SHP77 treated with DMSO at 0.1 percent for 48 hours (cell line): ENCODE measurements at places on chromosomes 4 and X.

DNA sequence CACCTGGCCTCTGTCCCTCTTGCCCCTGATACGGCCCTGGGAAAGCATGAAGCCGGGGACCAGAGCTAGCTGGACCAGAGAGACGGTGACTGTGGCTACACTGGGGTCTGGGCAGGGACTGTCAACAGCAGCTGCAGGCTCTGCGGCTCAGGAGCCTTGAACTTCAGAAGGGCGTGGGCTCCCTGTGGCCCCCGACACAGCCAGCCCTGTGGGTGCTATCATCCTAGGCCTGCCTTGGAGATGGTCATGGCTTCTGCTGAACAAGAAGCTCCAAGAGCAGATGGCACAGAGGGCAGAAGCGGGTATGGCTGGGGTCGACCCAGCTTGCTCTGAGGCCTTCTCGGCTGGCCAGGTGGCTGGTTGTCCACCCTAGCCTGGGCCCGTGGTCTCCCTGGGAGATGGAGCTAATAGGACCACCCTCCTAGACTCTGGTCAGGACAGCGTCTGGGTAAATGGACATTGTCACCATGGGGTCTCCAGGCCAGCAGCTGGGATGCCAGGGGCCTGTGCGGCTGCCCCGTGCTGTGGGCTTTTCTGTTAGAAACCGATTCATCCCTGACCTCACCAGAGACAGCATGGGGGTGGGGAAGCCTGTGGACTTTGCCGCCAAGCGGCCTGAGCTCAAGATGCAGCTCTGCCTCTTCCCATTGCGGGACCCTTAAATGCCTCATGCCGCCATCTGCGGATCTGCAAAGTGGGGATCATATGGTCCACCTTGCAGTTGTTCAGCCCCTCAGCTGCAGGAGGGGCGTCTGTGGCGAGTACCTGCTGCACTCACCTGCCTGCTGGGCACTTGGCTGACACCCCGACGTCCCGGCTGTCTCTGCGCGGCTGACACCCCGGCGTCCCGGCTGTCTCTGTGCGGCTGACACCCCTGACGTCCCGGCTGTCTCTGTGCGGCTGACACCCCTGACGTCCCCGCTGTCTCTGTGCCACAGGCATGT, 21.1 kb downstream of the CPZ start:
- DNase-seq, result no peak

DNA sequence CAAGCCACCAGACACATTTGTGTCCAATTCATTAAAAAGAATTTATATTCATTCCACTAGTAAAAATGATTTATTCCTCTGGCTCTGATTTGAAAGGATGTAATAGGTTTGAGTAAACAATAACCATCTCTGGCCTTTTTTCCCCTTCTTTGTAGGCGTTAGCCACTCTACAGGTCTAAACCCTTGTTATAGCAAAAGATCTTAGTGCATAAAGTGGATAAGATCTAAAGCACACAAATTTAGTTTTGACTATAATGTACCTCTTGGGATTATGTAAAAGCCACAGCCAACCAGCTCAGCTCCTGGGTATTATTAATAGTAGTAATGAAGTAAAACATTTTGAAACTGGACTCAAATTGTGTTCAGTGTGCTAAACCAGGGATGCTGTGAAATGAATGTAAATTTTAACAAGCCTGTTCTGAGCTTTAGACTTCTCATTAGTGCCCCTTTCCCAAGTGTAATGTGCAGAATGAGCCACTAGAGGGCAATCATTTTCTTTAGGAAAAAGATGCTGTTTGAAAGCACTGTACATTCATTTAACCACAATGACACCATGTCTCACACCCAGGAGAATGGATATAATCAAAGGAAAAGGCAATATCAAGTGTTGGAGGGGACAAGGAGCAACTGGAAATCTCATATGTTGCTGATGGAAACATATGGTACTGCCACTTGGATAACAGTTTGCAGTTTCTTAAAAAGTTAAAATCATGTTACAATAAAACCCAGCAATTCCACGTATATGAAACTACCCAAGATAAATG, 69.7 kb downstream of the KLHL8 start:
- peak; percentile 67 for DNase-seq

DNA sequence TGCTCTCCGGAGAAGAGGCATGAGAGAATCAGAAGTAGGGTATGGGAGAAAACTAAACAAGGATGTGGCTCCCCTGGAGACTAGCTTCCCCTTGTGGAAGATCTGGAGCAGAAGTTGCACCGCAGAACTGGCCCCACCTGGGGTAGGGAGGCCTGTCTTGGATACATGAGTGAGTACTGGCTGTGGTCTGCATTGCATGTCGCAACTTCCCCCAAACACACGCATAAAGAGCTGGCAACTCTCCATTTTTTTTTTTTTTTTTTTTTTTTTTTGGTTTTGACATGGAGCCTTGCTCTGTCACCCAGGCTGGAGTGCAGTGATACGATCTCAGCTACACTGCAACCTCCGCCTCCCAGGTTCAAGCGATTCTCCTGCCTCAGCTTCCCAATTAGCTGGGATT, 119.9 kb downstream of the EGF start:
- no peak for DNase-seq

- DNase-seq, result no peak
These were observed 43.1 kb downstream of the GASK1B start for GRCh38 chr4:158129694-158130093.

GRCh38 chr4:120418146-120418545, 351.5 kb upstream of the MAD2L1 start:
- DNase-seq, result no peak

DNA sequence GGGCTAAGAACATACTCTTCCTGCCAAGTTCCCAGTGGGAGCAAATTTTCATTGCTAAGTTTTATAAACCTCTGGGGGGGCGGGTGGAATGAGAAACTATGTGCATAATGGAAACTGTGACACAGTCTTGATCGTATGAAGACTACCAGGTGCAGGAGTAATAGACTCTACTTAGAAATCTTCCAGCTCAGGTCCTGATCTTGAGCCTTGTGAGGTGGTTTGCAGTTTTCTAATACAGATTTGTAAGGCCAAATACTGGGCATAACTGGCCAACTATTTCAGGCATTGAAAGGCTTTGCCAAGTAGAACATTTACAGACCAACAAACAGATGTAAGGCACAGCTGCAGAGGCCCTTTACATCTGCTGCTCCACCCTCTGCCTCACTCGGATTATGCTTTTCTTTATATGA, 89.7 kb upstream of the CBR4 start:
- no peak for DNase-seq

GRCh38 chr4:54098375-54098774, 1.6 kb upstream of the GSX2 start:
- no peak for DNase-seq

DNA sequence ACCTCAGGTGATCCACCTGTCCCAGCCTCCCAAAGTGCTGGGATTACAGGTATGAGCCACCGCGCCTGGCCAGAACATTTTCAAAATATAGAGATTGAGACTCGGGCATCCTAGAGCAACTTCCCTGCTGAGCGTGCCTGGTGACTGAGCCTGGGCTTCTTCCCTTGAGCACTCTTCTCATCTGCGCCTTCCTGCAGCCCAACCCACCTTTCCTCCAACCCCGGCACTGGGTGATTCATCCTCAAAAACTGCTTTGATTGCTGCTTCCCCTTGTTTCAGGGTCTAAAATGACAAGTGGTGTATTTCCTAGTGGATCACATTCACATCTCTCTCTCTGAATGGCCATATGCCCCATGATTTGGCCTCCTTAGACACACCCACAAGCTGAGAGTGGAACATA, 37.8 kb downstream of the PHKA2 start:
- no peak for DNase-seq

GRCh38 chrX:110208092-110208491, 109.8 kb downstream of the AMMECR1 start:
- DNase-seq, result no peak

DNA sequence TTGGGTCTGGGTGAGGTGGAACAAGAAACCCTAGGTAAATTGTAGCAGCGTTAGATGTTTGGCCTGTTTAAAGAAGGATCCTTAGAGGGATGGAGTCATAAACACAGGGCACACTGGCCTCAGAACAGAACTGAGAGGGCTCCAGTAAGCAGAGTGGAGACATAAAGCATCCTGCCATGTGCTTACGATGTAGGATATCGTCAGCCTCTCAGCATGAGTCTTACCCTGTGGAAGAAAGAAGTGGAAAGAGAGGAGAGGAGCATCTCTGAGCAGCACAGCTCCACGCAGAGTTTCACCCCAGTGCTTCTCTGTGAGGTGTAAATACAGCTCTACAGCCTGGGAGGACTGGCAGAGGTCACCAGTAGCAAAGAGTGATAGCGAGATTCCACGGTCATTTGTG, 27.8 kb upstream of the SORBS2 start:
- no peak for DNase-seq

- no peak for DNase-seq
These were observed at the start of gene SEL1L3 for GRCh38 chr4:25862411-25863346. SEL1L3 (minus strand) TSS chr4:25862988; CDS start chr4:25862836, 152 bp downstream.

DNA sequence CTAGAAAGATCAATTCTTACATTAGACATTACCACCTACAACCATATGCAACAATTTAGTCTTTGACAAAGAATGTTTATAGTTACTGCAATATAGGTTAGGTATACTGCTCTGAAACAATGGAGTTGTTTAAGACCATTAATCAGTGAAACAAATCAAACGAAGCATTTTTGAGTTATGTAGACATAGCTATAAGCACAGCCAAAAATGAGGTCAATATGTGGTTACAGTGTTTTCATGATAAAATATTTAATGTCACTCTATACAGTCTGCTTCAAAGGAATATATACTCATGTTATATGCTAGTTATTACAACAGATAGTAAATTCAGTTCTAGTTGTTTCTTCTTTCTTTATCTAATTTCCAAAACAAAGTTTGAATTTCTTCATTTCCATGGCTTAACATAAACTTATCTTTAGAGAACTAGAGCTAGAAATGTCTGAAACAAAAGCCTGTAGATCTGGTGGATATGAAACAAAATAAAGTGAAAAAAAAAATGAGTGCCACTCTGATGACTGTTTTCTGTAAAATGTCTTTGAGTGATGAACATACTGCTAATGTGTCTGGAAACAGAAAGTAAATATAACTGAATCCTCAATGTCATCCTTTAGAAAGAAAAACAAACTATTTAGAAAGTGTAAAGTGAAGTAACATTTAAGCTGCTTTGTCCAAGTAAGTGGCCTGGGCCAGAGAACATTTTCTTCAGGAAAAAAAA, 809.0 kb downstream of the FAT4 start:
- no peak for DNase-seq

DNA sequence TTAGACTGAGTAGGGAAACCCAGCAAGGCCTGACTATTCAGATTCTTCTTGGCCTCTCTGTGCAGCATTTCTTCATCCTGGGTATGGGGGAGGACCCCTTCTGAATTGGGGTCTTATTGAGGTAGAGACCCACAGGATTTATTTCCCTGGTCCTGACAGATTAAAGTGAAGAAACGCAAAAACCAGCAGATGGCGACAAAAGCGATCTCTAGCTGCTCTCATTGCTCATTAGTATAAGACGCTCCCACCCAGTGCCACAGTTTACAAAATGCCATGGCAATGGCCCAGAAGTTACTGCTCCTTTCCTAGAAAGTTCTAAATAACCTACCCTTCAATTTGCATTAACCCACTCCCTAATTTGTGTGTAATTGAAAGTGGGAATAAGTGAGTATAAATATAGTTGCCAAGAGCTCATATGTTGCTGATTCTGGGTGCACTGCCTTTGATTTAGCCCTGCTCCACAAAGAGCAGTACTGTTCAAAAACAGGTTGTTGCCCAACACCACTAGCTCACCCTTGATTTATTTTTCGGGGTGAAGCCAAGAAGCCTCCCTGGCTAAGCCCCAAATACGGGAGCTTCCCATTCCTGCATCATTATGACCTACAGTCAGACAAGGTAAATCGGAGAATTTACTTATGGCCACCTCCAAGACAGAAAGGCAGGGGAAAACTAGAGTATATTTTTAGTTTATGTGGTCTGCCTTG, 3.7 kb upstream of the BEX4 start:
- DNase-seq, result no peak

GRCh38 chr4:5037553-5038551, 13.4 kb upstream of the STK32B start:
- DNase-seq, result no peak

DNA sequence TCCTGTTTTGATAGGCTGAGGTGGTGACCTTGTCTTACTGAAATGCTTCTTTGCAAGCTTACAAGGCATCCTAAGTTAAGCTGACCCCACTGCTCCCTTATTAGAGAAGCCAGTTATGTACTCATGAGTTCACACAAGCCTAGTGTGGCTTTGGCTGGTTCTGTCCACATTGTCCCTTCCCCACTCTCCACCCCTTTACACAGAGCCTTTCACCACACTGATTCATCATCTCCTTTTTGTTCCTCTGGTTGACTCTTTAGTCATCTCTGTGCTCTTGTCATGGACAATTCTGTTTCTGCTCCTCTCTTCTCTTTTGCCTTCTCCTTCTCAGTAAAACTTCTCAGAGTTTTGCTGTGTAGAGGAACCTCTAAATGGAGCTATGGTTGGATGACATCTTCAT, 4.9 kb downstream of the CHRNA9 start:
- no peak for DNase-seq

- DNase-seq, result peak; percentile 2
These were observed 568 bp downstream of the CHST7 start for GRCh38 chrX:46573892-46574773.

DNA sequence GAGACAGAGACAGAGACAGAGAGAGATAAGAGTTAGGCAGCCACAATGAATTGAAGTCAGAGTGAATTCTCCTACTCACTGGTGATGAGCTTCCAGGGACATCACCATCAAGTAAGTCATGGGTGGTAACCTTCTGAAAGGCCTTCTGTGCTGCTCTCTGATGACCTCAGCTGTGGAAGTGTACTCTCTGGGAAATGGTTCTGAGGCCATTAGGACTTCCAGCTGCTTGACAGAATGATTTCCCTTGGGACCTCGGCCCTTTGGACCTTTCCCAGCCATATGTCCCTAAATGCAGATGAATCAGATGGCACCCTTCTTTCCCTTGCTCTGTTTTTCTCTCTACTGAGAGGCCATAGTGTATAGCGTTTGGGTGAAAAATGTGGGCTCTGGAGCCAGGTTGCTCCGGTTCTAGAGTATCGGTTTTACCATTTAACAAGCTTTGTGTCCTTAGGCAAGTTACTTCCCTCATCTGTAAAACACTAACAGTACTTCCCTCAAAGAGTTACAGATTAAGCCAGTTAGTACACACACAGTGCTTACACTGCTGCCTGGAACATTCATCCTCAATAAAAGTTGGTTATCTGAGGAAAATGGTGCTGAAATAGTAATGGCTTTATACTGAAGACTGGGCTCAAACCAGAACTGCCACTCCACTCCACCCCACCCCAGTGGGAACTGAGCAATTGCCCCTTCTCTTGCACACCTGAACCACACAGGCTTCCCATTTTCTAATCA, 7.6 kb downstream of the SEPTIN11 start:
- DNase-seq, result no peak

GRCh38 chrX:87621697-87622096, 104.1 kb downstream of the KLHL4 start:
- peak; percentile 27 for DNase-seq
